ENCODE measurements at places on chromosomes 1 and 21. TPM values are rescaled to one million over a fixed set of nuclear protein-coding genes. Genes with fewer than 3 reads are reported as not detected.

DNA sequence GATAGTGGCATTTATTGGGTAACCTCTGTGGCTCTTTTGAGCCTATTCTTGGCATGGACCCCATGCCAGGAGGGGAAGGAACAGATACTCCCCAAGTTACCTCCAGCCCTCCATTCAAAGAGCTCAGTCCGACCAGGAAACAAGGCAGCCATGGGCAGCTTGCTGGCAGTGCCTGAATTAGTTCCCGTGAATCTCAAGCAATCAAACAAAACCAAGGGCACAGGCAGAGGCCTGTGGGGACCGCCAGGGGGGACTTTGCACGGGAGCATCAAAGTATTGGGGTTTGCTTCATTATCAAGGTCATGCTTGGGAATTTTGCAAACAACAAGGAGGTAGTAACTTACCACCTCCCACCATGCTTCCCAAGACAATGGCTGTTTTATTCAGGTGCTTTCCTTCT lies 81.2 kb upstream of the IFFO2 start:
- DNase-seq = no peak

DNA sequence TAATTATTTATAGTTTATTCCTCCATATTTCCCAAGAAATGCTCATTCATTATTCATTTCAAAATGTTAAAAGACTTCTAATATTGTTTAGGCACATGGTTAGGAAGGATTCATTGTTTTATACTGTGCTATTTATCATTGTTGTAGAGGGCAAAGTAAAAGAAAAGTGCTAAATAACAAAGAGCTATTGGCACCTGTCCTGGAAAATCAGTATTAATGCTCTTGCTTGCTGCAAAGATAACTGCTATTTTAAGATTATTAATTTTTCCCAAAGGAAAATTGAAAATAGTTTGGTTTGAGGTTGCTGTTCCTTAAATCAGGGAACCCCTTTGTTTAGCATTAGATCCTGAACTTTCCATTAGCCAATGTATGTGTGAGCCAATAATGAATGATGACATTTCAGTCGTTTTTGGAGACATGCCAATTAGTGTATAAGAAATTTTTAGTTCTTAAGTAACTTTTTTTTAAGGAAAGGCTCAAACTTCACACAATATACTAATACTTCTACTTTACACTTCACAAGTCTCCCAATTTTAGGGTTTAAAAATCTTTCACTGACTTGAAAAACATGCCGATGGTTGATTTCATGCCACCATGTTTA lies 39.9 kb downstream of the EPB41 start:
- DNase-seq = no peak

Gene ZP4
- not detected for total RNA-seq

Gene S100A2
- total RNA-seq = 2.9 TPM

DNA sequence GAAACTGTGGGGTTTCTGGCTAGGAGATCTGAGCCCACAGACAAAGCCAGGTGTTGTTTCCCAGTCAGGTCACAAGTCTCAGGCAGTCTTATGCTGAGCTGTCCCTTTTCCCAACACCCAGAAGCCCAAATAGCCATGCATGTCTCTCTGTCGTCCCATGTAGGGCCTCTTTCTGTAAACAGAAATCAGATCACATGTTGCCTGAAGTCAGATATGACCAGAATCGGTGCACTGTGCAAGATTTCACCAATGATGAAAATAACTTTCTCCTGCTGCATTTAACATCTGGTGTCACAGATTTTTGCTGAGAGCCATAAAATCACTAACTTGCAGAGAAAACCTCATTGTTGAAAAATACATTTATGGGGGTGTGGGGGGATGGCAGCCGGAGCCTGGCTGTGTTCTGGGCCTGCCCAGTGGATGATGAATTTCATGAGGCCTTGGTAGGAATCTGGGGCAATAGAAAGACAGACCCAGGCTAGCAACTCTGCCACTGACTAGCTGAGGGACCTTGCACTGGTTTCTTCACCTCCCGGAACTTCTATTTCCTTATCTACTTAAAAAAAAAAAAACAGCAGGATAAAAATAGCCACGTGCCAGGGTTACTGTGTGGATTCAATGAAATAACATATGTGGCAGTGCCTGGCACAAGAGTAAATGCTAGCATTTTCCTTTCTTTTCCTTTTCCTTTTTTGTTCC lies 158.8 kb upstream of the NFIA start:
- DNase-seq = no peak

DNA sequence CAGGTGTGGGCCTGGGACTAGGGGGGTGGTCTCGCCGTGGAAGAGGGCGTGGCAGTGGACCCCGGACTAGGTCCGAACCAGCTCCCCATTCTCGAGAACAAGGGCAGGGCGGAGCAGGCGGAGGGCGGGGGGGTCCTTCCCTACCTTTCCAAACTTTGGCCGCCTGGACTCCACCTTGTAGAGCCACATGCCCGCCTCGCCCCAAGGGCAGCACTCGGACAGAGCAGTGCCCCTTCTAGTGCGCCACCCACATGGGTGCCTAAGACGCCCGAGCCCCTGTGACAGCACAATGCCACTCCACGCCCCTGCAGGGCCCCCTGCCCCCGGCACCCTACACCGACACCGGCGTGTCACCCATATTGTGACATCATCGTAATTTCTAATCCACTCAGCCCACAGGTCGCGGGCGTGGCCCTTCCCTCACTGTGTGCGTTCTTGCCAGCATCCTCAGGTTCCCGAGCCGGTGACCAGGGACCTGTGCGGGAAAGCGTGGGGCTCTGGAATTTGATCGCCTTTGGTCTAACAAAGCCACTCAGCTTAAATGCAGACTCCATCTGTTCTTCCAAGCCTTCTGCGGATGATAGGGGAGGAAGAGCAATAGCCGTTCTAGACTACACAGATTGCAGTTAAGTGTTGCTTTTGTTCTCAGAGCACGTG lies 553 bp upstream of the STMN1 start:
- DNase-seq = no peak

DNA sequence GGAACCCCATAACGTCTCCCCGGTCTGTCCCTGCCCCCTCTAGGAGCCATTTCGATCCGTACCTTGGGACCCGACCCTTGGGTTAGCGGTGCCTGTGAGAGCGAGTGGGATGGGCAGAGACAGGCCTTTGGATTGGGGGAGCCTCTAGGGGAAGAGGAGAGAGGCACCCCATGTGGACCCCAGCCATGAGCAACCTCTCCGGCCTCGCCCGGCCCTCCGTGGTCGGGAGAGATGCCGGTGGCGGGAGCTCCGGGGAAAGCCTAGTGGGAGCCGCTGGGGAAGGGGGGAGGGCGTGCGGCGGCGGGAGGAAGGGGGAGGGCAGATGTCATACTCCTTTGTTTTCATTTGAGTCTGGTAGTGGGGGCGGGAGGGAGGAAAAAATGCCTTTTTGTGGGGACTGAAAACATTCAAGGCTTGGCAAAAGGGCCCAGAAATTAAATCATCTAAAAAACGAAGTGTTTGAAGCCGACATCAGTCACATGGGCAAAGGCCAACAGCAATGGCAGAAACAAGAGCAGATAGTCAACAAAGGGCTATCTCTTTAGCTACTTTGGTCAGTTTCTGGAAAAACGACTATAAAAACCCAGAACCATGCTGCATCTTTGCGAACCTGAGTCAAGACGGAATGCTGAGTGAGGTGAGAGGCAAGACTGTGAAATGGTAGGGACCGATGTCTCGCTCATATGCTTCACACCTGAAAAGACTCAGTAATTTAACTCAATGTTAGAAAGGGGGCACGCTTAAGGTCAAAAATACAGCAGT lies 758 bp downstream of the PTBP2 start:
- peak; percentile 21 for DNase-seq

DNA sequence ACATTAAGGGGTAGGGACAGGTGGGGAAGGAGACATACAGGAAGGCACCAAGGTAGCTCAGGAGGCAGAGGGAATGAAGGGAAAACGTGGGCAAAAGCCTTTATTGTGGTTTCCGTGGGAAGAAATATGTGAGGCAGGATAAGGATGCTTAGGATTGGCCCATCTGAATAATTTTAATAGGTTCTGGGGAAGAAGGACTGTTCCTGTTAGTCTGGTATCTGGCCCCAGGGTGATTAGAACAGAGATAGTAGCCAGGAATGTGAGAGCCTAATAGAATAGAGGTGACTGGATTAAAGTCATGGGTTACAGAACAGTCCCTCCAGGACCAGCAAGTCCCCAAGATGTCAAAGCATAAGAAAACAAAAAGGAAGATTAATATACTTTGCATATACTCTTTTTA lies 545.2 kb upstream of the CAMK1G start:
- no peak for DNase-seq

- DNase-seq = no peak
Measured at GRCh38 chr1:214952648-214953047, 129.9 kb upstream of the KCNK2 start.

GRCh38 chr1:154813300-154813816 lies 56.7 kb downstream of the KCNN3 start:
- no peak for DNase-seq

Gene BARHL2
- not detected for total RNA-seq

- DNase-seq = peak; percentile 77
Measured at GRCh38 chr1:2231532-2232254, 3.6 kb downstream of the SKI start.

- DNase-seq = no peak
Measured at GRCh38 chr1:54012008-54012325, 6.0 kb downstream of the LDLRAD1 start.

GRCh38 chr1:64203420-64203819 lies at the start of gene UBE2U:
Gene UBE2U (plus strand): TSS chr1:64203623. CDS start chr1:64204051, 428 bp downstream.
- no peak for DNase-seq

Gene ATXN7L2
- 3.1 TPM for total RNA-seq

- no peak for DNase-seq
Measured at GRCh38 chr1:68228851-68229250, 3.5 kb downstream of the WLS start.

DNA sequence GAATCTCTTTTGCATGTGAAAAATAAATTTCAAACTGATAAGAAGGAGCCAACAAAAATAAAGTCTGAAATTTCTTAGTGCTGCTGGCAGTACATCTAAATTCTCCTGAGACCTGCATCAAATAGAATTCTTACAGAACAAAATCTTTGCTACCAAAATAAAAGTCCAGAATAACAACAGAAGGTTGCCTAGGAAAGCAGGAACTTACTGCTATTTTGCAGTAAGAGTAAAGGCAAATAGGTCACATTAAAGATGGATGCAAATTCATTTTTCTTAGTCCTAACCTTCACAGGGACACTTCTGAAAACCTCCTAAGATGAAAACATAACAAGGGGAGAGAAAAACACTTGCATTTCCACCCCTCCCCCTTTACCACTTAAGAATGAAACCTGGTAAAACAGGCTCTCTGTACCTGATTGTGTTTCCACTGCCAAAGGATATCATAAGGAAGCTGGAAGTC lies 59.0 kb downstream of the RUSC1 start:
- DNase-seq = no peak

DNA sequence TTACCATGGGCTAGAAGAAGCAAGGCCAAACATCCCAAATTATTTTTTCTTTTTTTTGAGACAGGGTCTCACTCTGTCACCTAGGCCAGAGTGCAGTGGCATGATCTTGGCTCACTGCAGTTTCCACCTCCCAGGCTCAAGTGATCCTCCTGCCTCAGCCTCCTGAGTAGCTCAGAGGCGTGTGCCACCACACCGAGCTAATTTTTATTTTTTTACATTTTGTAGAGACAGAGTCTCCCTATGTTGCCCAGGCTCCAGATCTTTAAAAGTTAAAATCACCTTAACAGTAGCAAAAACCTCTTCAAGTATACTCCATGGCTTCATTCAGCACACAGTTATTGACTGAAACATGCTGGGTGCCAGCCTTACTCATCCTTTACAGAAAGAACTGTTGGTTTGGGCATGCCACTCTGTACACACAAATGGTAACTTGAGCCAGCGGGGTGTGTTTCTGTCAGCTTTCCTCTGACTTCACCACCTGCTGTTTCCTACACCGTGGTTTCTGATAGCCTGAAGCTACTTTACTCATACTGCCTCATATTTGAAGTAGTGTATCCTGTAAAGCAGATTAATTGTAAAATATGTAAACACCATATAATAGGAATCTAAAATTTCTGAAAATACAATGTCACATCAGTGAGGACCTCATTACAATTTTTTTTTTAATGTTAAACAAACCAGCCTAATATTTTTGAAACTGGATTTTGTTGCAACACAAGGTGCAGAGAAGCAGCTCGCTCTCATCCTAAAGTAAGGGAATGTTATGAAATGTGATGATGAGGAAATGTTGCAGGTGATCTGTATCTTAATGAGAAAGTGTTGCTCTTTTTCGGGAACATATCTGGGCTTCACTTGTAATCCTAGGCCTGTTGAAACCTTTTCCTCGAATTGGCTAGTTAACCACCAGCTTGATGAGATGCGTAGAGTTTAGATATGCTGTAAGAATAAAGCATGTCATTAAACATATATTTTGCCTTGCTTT lies 113.9 kb downstream of the ATP5PO start:
- no peak for DNase-seq

DNA sequence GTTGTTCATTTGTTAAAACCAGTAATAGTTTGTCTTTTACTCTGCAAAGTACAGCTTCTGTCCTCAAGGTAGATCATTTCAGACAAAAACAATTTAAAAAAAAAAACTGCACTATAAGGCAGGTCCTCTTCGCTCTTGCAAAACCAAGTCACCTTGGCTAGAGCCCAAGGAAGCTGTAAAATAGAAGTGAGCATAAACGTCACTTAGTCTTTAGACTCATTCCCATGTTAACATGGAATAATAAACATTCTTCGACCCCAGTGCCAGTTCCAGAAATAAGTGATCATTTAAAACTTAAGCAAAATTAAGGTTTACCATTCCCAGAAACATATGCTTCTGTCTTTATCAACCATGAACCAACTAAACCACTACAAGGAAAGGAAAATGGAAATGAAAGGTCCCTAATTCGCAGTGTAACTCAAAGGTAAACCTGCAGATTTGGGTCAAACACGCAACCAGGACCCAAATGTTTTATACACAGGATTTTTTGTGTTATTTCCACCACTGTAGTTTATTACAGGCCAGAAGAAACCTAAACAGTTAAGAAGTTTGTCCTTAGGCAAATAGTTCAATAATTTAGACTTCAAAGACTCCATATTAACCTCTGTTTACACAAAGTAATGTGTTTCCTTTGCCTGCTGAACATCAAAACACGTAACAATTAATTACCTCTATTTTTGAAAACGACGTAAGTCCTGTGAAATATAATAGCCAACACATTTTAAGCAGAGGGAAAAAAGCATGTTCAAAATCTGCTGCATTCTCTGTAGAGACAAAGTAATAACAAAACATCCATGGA lies 54.6 kb downstream of the TGFBR3 start:
- DNase-seq = no peak

DNA sequence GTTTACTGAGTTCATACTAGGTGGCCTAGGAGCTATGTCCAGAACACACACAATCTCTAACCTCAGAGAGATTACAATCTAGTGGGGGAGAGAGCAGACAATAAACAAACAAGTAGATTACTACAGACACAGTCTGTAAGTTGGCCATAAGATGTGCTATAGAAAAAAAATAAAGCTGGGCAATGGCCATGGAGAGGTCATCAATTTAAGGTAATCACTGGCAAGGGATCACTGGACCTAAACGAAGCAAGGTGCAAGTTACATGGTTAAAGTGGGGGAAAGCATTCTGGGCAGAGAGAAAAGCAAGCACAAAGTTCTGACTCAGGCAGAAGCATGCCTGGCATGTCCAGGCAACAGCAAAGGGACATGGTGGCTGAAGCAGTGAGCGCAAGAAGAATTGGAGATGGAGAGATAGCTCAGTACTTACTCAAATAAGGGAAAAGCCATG lies 147.0 kb downstream of the RERE start:
- DNase-seq = no peak

Gene S100A8
- 95.4 TPM for total RNA-seq

GRCh38 chr1:41108696-41109275 lies 87.3 kb upstream of the SLFNL1 start:
- no peak for DNase-seq

Gene TMEM234
- 9.5 TPM for total RNA-seq
